Caco-2 (cell line): ENCODE measurements at places on chromosomes 5 and 9. TPM values are rescaled to one million over a fixed set of nuclear protein-coding genes. Genes with fewer than 3 reads are reported as not detected.

- no peaks in the 10 kb centered on the region; the same call in 1 of the 2 replicates for H3K4me1 ChIP-seq
- H3K27me3 ChIP-seq: no peaks in the 10 kb centered on the region
- H3K4me3 ChIP-seq: no peak overlapping the region
- H3K36me3 ChIP-seq: no peaks in the 10 kb centered on the region
Measured at GRCh38 chr5:79122973-79123372, 11.4 kb downstream of the BHMT start.

DNA sequence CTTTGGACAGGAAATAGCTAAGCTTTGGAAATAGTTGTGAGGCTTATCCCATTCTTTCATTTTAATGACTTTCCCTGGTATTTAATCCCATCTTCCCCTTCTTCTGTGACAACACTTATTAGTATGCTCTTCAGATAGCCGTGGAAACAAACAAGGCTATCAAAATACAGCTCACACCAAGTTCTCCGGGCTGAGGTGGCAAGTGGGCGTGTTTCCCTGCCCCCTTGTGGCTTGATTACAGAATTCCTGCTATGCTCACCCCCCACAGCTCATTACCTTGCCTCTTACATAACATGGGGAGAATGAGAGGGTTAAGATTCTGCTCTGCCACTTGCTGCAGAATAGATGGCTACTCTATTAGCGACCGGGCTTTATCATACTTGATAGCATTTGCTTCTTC is 437.1 kb upstream of the TLE4 start:
- DNase-seq: peak; percentile 0
- H3K36me3 ChIP-seq: no peaks in the 10 kb centered on the region
- no peaks in the 10 kb centered on the region for H3K27me3 ChIP-seq
- no peak overlapping the region for H3K4me3 ChIP-seq
- H3K4me1 ChIP-seq: no peaks in the 10 kb centered on the region

DNA sequence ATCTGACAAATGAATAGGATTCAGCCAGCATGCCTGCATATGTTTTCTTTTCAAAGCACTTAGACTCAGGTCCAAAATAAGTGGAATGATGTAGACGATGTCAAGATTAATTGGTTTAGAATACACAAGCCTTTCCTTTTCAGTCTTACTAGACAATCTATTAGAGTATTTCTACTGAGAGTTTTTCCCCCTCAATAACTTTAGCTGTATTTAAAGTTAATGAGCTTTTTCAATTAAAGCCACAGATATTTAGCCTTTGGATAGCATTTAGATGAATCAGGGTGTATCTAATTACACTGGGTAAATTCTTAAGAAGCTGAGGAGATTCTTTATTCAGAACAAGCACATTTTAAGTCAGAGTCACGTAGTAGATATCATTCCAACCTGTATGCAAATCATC is 198.7 kb upstream of the MPDZ start:
- H3K27me3 ChIP-seq: no peaks in the 10 kb centered on the region
- H3K27ac ChIP-seq: no peak overlapping the region
- DNase-seq: no peak
- H3K36me3 ChIP-seq: no peaks in the 10 kb centered on the region

DNA sequence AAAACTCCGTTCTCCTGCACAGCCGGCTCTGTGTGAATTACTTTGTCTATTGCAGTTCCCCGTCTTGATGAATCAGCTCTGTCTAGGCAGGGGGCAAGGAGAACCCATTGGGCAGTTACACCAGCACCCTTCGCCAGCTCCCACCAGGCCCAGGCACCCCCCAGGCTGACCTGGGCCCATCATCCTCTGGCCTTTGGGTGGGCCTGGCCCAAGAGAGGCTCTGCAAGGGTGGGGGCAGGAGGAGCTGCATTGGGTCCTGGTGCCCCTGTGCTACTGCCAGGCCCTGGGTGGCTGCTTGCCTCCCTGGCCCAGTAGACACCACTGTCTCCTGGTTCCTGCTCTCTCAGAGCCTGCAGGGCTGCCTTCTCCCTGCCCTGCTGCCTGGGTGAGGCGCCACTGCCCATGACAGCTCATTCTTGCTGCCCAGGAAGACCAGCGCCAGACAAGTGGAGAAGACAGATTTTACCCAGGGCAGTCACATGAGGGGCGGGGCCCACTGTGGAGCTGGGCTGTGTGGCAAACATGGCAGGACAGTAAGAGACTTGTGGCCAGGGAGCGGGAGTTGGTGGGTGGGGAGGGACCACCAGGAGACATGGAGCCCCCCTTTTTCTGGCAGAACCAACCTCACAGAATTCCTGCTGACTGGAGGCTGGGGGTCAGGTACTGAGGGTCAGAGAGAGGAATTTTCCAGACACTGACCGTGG is 67.2 kb downstream of the MRPL36 start:
- DNase-seq: no peak
- no peak overlapping the region for H3K27ac ChIP-seq
- no peaks in the 10 kb centered on the region for H3K4me1 ChIP-seq
- no peaks in the 10 kb centered on the region for H3K27me3 ChIP-seq

The FOXD4L6 gene
- not detected in 2 replicates for total RNA-seq

GRCh38 chr5:178433273-178433775 is 156.9 kb downstream of the COL23A1 start:
- no peak overlapping the region for H3K4me3 ChIP-seq
- DNase-seq: no peak
- no peaks in the 10 kb centered on the region for H3K36me3 ChIP-seq
- no peak overlapping the region for H3K27ac ChIP-seq
- no peaks in the 10 kb centered on the region for H3K27me3 ChIP-seq

The GNPDA1 gene
- 61.3 and 70.9 TPM in 2 replicates for total RNA-seq

GRCh38 chr5:1278216-1278615 is 16.7 kb downstream of the TERT start:
- H3K4me3 ChIP-seq: no peak overlapping the region
- no peak for DNase-seq
- no peak overlapping the region for H3K27ac ChIP-seq
- H3K27me3 ChIP-seq: no peaks in the 10 kb centered on the region

GRCh38 chr9:89525446-89526374 is 27.8 kb upstream of the SEMA4D start:
- peak; percentile 35 for DNase-seq
- peak overlapping the region; percentile 77 for H3K27ac ChIP-seq
- no peak overlapping the region for H3K4me3 ChIP-seq
- H3K4me1 ChIP-seq: peaks cover 30% of the 10 kb centered on the region

The OR1J2 gene
- total RNA-seq: not detected in 2 replicates

DNA sequence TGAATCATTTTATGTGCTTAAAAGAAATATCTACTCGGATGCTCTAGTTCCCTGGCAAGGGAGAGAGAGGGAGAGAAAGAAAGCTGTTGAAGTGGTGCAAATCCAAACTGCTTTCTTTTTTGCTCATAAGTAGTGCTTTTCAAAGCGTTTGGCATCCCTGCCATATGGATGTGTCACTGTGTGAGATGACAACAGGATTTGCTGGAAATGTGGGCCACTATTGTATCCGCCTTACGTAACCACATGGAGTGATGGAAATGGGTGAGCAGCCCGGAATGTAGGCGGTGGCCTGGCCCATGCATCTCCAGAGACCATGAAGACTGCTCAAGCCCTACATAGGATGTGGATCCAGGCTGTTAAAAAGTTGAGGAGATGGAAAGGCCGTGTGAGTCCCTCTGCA is 30.8 kb downstream of the TJP2 start:
- H3K4me3 ChIP-seq: no peak overlapping the region
- H3K27ac ChIP-seq: no peak overlapping the region
- no peaks in the 10 kb centered on the region for H3K27me3 ChIP-seq
- H3K4me1 ChIP-seq: no peaks in the 10 kb centered on the region

DNA sequence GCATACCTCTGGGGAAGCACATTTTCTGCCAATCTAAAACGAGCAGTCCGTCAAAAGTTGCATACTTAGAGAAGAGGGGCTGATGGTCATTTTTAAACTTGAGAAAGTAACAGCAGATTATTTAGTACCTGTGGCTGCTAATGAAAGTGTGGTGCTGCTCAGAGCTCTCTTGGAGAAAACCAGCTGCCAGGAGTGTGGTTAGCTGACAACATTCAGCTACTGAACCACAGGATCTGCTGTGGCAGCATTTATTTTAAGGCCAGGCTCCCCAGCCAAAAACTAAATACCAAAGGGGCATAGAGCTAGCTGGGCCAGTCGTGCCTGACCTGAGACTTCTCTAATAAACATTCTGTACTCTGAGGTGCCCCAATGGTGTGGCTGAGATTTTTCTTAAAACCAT is 203.6 kb downstream of the EDIL3 start:
- no peak overlapping the region for H3K27ac ChIP-seq
- no peaks in the 10 kb centered on the region; the same call in 1 of the 2 replicates for H3K27me3 ChIP-seq
- no peak overlapping the region for H3K4me3 ChIP-seq
- no peaks in the 10 kb centered on the region for H3K4me1 ChIP-seq

DNA sequence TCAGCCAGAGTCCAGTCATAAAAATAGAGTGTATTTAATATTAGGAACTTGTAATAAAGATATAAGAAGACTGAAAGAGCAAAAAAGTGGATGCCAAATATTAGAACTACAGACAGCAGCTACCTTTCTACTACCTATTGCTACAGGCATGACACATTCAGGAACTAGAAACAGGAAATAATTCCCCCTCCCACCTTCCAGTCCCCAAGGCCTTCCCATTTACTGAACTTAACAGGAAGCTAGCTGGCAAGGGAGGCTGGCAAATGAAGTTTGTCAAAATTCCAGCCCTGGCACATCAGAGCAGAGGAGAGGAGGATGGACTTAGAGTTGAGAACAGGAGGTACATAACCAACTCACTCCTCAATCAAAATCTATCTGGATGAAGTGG is 50.2 kb upstream of the RIC1 start:
- no peaks in the 10 kb centered on the region for H3K36me3 ChIP-seq
- no peak overlapping the region for H3K27ac ChIP-seq
- H3K4me3 ChIP-seq: no peak overlapping the region

DNA sequence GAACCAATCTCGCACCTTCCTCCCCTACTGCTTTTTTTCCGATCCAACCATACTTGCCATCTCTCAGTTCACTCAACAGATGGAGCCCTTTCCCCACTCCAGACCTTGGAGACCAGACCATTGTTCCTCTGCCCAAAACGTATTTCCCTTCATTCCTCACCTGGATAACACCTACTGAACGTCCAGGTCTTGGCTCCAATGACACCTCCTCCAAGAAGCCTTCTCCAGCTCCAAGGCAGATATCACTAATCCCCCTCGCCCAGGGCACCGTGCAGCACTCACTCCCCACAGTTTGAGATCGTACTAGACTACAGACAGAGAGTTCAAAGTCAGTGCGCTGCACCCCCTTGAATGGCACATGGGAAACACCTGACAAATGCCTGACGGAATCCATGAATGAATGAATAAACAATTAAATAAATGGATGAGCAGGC is 47.1 kb upstream of the AKNA start:
- H3K27me3 ChIP-seq: no peaks in the 10 kb centered on the region
- H3K4me3 ChIP-seq: no peak overlapping the region
- DNase-seq: peak; percentile 64
- H3K36me3 ChIP-seq: no peaks in the 10 kb centered on the region

DNA sequence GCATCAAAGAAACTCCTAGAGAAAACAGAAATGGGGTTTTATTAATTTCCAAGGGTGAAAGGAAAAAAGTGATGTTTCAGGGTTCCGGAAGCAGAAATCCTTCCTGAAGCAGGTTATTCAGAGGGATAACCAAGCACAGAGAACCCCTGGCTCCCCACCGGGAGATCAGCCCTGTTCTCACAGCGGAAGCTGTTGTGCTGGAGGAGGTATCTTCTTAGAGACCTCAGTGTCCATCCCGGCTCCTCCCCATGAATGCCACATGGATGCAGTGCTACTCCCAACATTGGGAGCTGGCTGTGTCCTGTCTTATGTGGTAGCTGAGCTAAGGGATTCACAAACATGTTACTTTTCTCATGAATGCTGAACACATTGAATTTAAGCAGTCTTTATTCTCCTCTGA is 80.9 kb upstream of the IRX2 start:
- H3K4me1 ChIP-seq: peaks cover 18% of the 10 kb centered on the region
- DNase-seq: no peak
- no peaks in the 10 kb centered on the region for H3K36me3 ChIP-seq
- no peak overlapping the region for H3K4me3 ChIP-seq
- H3K27me3 ChIP-seq: no peaks in the 10 kb centered on the region

The DMRT2 gene
- 0.61 and 0.70 TPM in 2 replicates for total RNA-seq

DNA sequence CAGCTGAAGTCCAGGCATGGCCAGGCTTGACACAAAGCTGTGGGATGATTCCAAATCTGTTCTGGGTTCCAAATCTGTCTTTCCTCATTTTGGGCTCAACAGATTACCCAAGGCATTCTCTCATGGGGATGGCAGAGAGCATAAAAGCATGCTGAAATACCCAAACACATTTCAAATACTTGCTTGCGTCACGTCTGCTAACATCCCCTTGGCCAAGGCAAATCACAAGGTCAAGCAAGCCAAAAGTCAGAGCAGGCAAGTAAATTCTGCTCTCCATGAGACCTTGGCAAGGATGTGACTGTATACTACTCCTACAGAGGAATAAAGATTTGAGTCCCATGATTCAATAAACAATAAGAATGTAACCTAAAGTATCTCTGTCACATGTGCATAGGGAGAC is 306.7 kb downstream of the EPB41L4A start:
- no peak overlapping the region for H3K27ac ChIP-seq
- H3K4me3 ChIP-seq: no peak overlapping the region
- H3K27me3 ChIP-seq: no peaks in the 10 kb centered on the region
- no peak for DNase-seq
- H3K4me1 ChIP-seq: no peaks in the 10 kb centered on the region
- H3K36me3 ChIP-seq: no peaks in the 10 kb centered on the region

GRCh38 chr5:133827011-133827410 is 141.4 kb downstream of the C5orf15 start:
- H3K4me1 ChIP-seq: no peaks in the 10 kb centered on the region
- H3K36me3 ChIP-seq: no peaks in the 10 kb centered on the region
- DNase-seq: no peak
- H3K27ac ChIP-seq: no peak overlapping the region
- no peaks in the 10 kb centered on the region for H3K27me3 ChIP-seq
